ENCODE measurements at places on chromosomes 2 and 18.

- DNase-seq: no peak
Observed at GRCh38 chr2:25347205-25347815, 5.6 kb upstream of the DNMT3A start.

DNA sequence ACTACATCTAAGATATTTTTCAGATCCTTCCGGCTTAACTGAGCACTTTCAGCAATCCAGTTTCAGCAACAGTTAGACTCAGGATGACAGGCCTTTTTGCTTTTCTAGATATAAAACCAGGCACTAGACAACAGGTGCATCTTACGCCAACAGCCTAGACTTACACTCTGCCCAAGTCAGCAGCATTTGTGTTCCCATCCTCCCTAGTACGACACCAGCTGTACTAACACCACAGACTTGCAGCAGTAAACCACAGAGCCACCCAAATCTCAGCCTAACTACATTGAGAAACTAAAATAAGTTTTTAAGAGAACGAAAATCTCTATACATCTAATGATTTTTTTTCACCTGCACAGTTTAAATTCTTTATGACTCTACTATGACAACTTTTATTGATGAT lies 89.9 kb upstream of the DNMT3A start:
- DNase-seq: no peak

DNA sequence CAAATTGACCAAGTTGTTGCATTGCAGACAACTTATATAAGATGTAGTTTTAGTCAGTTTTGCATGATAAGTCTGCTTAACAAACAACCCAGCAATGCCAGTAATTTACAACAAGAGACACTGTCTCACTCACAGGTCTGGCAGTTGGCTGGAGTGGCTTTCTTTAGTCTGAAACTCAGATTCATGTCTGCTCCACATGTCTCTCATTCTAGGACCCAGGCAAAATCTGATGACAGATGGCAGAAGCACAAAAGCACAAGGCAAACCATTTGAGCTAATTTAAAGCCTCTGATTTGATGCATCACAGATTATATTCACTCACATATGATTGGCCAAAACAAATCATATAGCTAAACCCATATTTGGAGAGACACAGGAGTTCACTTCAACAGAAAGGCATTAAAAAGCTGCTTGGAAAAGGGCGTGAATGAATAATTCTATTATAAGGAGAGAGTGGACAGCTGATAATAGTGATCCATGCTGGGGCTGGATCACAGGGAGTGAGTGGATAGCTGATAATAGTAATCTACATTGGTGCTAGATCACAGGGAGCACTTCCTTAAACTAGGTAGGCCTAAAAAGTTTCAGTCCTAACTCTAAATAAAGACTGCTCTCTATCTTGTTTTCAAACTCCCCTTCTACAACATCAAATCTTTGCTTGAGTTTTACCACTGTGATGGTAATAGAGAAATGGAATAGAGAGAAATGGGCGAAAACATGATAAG lies 593.2 kb upstream of the ZNF804A start:
- no peak for DNase-seq

- DNase-seq: no peak
Observed at GRCh38 chr2:219254590-219255201, 978 bp upstream of the TUBA4A start.

DNA sequence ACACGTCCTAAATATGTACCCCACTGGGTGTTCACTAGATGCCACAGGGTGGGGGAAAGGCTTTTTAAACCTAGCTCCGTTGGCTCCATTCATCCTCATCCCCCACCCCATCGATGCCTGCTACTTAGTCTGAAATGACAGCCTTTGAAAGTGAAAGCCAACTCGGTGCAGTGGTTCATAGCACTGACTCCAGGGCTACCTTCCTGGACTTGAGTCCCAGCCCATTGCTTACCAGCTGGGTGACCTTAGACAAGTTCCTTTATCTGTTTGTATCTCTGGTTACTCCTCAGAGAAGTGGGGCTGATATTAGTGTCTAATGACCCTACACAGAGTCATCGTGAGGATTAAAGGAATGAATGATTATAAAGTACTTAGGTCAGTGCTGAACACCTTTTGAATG lies 24.4 kb downstream of the EHD3 start:
- no peak for DNase-seq

- DNase-seq: no peak
Observed at GRCh38 chr2:100541404-100541803, 21.4 kb upstream of the PDCL3 start.

DNA sequence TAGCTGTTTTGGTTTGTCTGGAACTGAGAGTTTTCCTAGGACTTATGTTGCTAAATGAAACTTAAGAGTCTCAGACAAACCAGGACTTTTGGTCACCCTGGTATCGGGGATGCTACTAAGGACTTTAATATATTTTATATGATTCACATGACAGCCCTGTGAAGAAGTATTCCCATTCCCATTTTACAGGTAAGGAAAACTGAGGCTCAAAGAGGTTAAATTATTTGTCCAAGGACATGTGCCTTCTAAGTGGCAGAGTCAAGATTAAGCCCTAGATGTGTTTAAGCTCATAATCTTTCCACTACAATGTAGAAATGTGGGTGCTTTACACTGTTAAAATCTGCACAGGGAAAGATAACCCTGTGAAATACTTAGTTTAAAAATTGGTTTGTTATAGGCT lies 77.7 kb upstream of the ATP5MC3 start:
- DNase-seq: no peak

GRCh38 chr2:130334026-130334425 lies 8.7 kb upstream of the IMP4 start:
- no peak for DNase-seq

GRCh38 chr18:10047237-10047636 lies 133.4 kb downstream of the VAPA start:
- DNase-seq: no peak

- no peak for DNase-seq
Observed at GRCh38 chr2:121094845-121095244, 190.2 kb downstream of the TFCP2L1 start.

GRCh38 chr2:68719912-68720311 lies 14.7 kb upstream of the ARHGAP25 start:
- DNase-seq: no peak

DNA sequence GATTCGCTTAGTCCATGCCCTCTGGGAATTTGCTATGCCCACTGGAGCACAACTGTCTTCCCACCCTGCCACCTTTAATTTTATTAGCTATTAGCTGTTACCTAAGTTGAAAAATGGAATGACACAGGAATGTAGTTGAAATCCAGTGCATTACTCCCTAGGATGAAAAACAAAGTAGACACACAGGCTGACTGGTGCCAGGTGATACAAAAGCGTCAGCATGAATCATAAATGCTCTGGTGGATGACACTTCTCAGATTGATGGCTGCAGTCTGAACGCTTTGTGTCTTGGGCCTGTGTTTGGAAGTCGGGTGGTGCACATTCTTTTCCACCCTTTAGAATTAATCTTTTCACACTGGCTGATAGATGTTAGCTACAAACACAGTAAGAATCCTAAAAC lies 802.0 kb downstream of the DCC start:
- DNase-seq: no peak
